ENCODE measurements at places on chromosomes 3 and 15.

- no peak for DNase-seq
These were observed 86.4 kb upstream of the THBS1 start for GRCh38 chr15:39494462-39494861.

DNA sequence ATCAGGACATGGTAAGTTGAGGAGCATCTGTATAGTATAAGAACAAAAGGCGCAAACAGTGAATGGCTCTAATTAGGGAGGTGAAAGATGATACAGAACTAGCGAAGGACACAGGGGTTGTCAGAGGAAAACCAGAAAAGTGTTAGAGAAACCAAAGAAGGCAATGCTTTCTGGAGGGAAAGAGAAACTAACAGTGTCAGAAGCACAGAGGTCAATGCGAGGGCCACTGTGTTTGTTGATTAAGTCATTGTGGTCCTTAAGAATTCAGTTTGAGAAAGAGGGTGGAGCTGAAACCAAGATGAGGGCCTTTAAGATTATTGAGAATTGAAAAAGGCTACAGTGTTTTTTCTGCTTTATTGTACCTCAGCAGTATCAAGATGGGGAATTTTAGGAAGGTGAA is 28.8 kb downstream of the ATG7 start:
- no peak for DNase-seq

DNA sequence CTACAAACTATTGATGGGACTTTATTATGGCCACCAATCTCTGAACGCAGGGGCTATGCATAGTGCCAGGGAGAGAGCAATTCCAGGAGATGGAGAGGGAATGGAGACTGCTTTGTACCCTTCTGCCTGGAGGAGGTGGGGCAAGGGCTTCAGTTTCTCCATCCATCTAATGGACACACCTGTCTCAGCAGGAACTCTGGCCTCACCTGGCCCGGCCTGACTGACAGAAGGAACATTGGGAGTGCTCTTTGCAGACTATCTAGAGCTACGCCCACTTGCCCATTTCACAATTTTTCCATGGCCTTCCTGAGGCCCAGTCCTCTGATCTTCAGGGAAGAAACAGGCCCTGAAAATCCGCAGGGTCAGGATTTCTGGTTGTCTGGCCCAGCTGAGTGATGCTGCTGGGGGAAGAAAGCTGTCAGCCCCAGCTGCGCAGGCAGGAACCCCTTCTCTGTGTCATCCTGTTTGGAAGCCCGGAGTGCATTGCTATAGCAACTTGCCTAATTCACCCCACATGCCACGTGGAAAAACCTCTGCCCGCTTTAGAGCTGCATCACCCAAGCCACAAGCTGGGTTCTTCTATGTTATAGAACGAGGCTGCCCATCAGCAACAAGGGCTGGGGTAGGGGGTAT is 6.4 kb downstream of the ITGA11 start:
- DNase-seq = no peak

- DNase-seq = no peak
These were observed 9.5 kb downstream of the SNTN start for GRCh38 chr3:63662011-63662410.

GRCh38 chr3:195540511-195540910 is 2.6 kb downstream of the PPP1R2 start:
- DNase-seq = no peak

GRCh38 chr3:132783152-132783551 is 60.9 kb upstream of the NPHP3 start:
- peak; percentile 35 for DNase-seq

- no peak for DNase-seq
These were observed 3.7 kb downstream of the EHD4 start for GRCh38 chr15:41968701-41969100.

GRCh38 chr3:50395070-50395860 is 35.9 kb upstream of the TMEM115 start:
- DNase-seq = no peak

DNA sequence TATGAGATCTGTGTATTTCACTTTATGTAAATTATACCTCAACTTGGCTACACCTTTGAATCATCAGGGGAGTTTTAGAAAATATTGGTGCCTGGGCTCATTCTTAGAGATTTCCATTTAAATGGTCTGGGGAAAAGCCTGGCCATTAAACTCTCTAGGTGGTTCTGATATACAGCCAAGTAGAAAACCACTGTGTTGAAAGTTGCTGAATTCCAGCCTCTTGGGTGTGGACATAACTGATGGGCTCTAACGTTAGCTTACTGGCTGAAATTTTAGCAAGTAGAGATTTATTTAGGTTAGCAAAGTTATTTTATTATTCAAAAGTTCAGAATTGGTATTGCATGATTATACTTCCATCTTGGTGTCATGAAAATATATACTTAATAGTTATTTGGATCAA is 84.1 kb downstream of the ATG7 start:
- DNase-seq = no peak

- no peak for DNase-seq
These were observed 676 bp downstream of the TCF12 start for GRCh38 chr15:56919031-56919608.

- no peak for DNase-seq
These were observed 45.9 kb upstream of the TMEM115 start for GRCh38 chr3:50405249-50405648.

- DNase-seq = no peak
These were observed 193.3 kb upstream of the PROK2 start for GRCh38 chr3:71978150-71978721.

Data from retinal pigment epithelial cell (primary cell).